ENCODE measurements at places on chromosomes 1 and 21.

- no peak for DNase-seq
Observed at GRCh38 chr1:34213956-34214355, 37.2 kb downstream of the C1orf94 start.

DNA sequence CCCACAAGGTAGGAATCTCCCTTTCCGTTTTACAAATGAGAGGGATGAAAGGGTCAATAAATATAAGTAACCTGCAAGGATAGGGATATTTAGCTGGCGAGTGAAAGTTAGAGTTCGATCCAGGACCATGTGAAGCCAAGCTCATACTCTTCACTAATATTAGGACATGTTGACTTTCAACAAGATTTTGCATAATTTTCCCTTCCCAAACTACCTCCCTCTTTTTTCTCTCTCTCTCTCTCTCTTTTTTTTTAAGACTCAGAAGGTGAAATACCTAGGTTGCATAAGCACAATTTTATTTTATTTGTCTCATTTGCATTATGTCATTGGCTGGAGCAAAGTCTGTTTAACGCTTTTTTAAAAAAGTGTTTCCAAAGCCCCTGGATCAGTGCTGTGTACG is 8.1 kb upstream of the MT1HL1 start:
- DNase-seq = no peak

DNA sequence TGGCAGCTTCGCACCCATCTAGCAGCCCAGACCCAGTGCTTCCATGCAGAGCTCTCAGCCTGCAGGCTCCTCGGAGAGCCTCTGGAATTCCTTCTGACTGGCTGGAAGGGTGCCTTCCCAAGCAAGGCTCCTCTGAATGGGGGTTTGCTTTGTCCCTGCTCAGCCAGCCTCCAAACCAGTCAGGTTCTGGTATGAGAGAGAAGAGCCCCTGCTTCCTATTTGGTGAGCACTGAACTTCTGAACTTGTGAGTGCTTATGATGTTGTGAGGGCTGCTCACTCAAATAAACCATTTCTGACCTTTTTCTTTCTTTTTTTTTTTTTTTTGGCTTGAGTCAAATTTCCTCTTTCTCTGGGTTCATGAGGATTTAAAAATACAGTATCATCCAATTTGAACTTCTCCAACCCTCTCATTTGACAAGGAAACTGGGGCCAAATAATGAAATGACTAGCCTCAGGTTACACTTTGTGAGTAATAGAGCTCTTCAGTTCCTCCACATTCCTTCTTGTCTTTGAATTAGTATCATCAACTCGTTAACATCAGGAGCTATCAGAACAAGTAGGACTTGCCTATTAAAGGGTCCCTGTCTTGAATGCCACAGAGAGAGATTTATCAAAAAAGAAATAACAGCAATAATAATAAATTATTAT is 39.6 kb downstream of the GFI1 start:
- no peak for DNase-seq

- no peak for DNase-seq
Observed at GRCh38 chr21:34844924-34845238, 176.1 kb downstream of the CLIC6 start.

DNA sequence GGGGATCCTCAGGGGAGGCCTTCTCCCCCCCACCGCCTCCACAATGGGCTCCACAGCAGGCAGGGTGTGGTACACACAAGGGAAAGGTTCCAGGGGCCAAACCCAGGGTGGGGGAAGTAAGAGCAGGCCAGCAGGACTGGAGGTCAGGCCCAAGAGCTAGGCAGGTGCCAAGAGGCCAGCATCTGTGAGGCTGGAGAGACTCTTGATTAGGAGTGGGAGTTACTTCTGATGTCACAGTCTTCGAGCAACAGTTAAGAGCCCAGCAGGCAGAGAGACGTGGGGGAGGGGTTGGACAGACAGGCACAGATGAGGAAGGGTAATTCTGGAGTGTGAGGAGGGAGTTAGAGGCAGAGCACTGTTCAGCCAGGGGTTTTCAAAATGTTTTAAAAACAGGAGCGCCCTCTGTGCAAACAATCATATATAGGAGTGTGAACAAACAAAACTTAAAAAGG is 55.8 kb downstream of the SLC9A1 start:
- DNase-seq = no peak

- DNase-seq = no peak
Observed at GRCh38 chr1:22753481-22753971, 42.9 kb downstream of the EPHB2 start.

GRCh38 chr21:45164838-45165237 is 90.5 kb downstream of the ADARB1 start:
- DNase-seq = no peak

- DNase-seq = no peak
Observed at GRCh38 chr1:54811066-54811465, 9.9 kb upstream of the TTC22 start.

DNA sequence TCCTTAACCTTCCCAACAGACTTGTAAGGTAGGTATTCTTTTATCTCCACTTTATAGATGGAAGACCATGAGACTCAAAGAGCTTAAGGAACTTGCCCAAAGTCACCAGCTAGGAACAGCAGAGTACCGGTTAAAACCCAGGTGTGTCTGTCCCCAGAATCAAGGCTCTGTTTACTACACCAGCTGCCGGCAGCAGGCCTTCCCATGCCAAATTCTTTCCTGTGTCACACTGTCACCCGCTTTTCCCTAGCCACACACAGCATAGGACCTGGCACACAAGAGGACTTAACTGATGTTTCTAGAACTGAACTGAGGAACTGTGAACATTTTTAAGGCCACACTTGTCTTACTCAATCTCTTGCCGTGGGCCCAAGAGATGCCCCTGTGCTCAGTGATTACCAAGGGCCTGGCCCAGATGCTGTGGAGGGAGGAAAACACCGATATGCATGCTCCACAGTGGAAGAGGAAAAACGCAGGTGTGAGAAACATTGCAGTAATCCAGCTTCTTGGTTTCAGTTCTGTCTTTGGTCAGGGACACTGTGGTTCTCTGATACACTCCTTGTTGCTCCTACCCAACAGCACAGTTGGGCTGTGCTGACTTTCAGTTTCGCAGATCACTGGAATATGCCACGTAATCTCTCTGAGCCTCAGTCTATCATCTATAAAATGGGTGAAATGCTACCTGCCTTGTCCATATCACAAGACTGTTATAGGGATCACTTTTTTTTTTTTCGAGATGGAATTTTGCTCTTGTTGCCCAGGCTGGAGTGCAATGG is 13.9 kb upstream of the LY9 start:
- no peak for DNase-seq

All from stimulated activated CD8-positive, alpha-beta memory T cell treated with anti-CD3 and anti-CD28 coated beads, Interleukin-7, amount 100 ng/mL, for 1 hour (primary cell).